ENCODE measurements at places on chromosomes 2 and 18. TPM values are rescaled to one million over a fixed set of nuclear protein-coding genes. Genes with fewer than 3 reads are reported as not detected.

Gene AGXT
- not detected for total RNA-seq

Gene IL1RL1
- total RNA-seq = 3.3 TPM

Gene CHRNA1
- 0.16 TPM for total RNA-seq

Gene HOXD10
- total RNA-seq = 0.49 TPM

Measured in bladder microvascular endothelial cell (primary cell).